ENCODE measurements at places on chromosomes 1 and 21. TPM values are rescaled to one million over a fixed set of nuclear protein-coding genes. Genes with fewer than 3 reads are reported as not detected.

CEP104 gene
- 74.1 TPM for total RNA-seq

DNA sequence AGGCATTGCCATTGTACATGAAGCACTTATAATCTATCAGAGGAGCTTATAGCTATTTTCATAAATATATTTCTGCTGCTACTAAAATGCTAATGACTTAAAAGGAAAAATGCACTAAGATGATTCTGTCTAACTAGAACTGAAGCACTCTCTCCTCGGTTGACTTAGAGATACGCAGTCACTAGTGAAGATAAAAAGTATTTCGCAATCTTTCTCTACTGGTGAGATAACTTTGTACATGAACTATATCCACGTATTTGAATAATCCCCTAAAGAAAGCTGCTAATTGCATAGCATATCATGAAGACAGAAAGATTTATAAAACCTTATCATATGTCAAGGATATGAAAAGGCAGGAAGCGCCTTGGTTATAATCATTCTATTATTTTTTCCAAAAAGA, 658.1 kb upstream of the PRMT6 start:
- no peaks in the 10 kb centered on the region for H3K4me1 ChIP-seq
- no peak for DNase-seq
- no peaks in the 10 kb centered on the region for H3K27me3 ChIP-seq
- H3K27ac ChIP-seq: no peak overlapping the region
- H3K36me3 ChIP-seq: no peaks in the 10 kb centered on the region

GRCh38 chr1:58927722-58928085, 143.9 kb upstream of the JUN start:
- H3K27me3 ChIP-seq: no peaks in the 10 kb centered on the region
- H3K36me3 ChIP-seq: no peaks in the 10 kb centered on the region
- H3K4me1 ChIP-seq: peaks cover 79% of the 10 kb centered on the region

GRCh38 chr1:173779936-173780335, 44.5 kb upstream of the DARS2 start:
- no peak for DNase-seq
- no peaks in the 10 kb centered on the region for H3K4me1 ChIP-seq
- H3K27me3 ChIP-seq: no peaks in the 10 kb centered on the region
- peaks cover 95% of the 10 kb centered on the region for H3K36me3 ChIP-seq
- peak overlapping the region; percentile 31 for H3K27ac ChIP-seq
- H3K4me3 ChIP-seq: no peak overlapping the region

DNA sequence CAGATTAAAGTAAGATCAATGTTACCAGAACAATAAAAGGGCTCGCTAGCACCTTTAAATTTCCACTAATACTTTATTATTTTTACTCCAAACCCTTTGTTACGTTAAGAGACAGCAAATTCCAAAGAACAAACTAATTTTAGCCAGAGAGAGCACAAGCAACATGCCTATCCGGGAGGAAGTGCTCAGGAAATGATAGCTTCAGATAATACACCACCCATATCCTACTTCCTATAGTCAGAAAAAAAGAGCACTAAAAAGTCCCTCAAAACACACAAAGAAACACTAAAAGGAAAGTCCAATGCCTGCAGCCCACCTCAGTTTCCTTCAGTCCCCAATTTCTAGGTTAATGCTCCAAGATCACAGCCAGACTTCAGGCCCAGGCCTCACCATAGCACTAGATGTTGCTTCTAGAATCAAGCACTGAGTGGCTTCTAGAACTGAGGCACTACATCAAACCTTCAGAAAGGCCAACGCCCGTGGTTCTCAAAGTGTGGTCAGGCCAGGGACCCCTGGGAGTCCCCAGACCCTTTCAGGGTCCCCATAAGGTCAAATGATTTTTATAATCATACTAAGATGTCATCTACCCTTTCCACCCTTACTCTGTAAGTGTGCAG, 142.6 kb downstream of the PSMG1 start:
- no peak for DNase-seq
- H3K27me3 ChIP-seq: no peaks in the 10 kb centered on the region
- H3K4me1 ChIP-seq: no peaks in the 10 kb centered on the region
- no peak overlapping the region for H3K27ac ChIP-seq
- H3K36me3 ChIP-seq: no peaks in the 10 kb centered on the region

CLCA4 gene
- total RNA-seq: not detected

- H3K4me1 ChIP-seq: peaks cover 26% of the 10 kb centered on the region
- H3K4me3 ChIP-seq: no peak overlapping the region
- H3K36me3 ChIP-seq: no peaks in the 10 kb centered on the region
- DNase-seq: peak; percentile 56
- no peaks in the 10 kb centered on the region for H3K27me3 ChIP-seq
These were observed 51.0 kb upstream of the POU2F1 start for GRCh38 chr1:167169642-167170041.

DNA sequence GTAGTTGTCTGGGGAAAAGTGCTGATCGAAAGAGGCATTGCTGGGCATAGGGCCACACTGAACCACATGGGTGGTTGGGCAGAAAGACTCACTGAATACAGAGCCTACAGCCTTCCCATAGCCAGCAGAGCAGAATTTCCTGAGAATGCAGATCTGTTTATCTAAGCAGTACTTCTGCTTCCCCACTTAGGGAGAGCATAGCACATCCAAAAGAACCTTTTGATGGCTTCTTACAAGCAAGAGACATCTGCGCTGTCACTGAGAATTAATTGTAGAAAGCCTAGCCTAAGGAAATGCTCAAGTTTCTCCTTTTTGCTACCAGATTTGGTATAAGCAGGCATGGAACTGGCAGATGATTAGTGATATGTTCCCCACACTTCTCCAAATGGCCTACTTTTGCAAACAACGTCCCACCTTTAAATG, 13.0 kb upstream of the KLHDC8A start:
- no peak overlapping the region for H3K4me3 ChIP-seq
- peaks cover 23% of the 10 kb centered on the region for H3K4me1 ChIP-seq
- H3K36me3 ChIP-seq: no peaks in the 10 kb centered on the region
- H3K27me3 ChIP-seq: no peaks in the 10 kb centered on the region

SPATA21 gene
- not detected for total RNA-seq

KRTAP6-1 gene
- total RNA-seq: not detected

CHAF1B gene
- 6.4 TPM for total RNA-seq

Measured in MCF 10A (cell line).